ENCODE measurements at places on chromosomes 3 and 15.

DNA sequence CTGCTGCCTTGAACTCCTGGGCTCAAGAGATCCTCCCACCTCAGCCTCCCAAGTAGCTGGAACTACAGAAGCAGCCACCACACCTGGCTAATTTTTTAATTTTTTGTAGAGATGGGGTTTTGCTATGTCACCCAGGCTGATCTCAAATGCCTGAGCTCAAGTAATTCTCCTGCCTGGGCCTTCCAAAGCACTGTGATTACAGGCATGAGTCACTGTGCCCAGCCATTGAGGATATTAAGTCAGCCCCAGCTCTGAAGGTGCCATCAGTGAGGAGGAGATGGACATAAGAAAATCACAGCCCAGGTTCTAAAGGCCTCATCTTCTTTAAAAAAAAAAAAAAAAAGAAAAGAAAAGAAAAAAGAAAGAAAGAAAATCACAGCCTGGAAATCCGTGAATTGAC lies 26.6 kb upstream of the PSTPIP1 start:
- no peak for DNase-seq

- DNase-seq, result no peak
Measured at GRCh38 chr3:197456261-197457091, 99.3 kb downstream of the BDH1 start.

GRCh38 chr3:23052208-23052607 lies 150.9 kb upstream of the UBE2E2 start:
- no peak for DNase-seq

DNA sequence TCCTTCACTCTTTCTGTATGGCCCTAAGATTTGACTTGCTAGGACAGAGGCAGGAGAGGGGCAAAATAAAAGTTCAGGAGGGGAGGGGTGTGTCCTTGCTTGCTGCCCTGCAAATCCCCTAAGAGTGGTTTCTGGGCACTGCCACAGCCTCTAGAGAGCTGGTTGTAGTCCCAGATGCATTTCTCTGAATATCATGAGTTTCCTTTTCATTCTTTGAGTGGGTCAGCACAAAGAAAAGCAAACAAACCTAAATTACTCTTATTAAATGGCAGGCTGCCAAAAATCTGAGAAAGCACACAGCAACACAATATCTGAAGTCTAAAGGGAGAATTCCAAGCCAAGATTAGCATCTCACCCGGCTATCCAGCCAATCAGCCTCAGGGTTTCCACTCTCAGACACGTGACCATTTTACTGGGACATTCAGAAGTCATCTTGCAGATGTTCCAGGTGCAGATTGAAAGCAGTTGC lies 919.3 kb downstream of the TUSC7 start:
- no peak for DNase-seq

GRCh38 chr3:119296727-119297122 lies 2.5 kb downstream of the ARHGAP31 start:
- no peak for DNase-seq

DNA sequence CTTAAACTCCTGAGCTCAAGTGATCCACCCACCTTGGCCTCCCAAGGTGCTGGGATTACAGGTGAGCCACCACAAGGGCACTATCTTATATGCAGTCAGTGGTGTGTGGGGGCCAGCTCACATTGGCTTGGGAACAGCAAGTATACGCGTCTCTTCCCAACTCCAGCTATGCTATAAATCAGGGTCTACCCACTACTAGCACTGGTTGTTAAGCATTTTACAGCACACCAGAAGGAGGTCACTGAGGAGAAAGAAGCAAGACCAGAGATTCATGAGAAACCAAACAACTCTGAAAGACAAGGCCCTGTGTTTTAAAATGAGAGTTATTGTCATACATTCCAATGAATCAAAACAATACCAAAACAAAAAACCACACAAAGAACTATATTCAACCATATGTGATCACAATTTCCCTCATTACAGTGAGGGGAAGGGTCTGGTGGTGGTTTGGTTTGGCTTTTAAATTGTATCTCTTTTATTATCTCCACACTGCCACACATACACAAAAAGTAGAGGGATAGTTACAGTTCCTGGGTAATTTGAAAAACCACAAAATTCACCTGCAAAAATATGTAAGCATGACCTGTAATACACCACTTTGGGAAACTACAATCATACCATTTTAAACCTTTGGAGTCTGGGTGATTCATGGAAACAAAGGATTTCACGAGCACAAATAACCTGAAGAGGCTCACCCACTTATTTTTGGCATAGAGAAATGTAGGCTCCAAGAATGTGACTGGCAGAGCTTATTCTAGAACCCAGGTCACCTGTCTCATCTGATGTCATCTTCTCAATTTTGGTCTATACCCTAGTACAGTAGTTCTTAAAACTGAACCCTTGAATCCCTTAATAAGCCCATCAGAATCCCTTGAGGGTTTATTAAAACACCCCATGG lies 5.2 kb downstream of the MAGI1 start:
- DNase-seq, result no peak

DNA sequence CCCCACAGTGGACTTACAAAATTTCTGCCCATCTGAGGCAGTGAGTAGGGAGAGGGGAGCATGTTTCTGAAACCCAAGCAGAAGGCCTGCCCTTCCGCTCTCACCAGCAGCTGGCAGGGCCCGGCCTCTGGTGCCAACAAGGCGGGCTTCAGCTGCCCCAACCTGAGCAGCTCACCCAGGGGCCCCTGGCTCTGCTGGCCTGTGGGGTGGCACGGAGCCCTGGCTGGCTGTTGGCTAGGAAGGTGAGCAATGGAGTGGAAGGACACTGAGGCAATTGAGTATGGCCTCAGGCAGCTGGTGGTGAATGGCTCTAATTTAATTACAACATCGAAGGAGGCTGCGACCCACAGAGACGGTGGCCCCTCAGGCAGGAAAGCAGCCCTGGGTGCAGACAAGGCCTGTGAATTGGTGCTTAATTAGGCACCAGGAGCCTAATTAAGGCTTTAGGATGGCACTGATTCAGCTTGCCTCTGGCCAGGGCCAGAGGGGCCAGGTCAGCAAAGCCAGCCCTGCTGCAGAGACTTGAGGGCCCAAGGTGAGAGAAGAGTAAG lies 60.9 kb downstream of the ST8SIA2 start:
- DNase-seq, result no peak

GRCh38 chr15:48800811-48801455 lies 9.9 kb downstream of the CEP152 start:
- no peak for DNase-seq

DNA sequence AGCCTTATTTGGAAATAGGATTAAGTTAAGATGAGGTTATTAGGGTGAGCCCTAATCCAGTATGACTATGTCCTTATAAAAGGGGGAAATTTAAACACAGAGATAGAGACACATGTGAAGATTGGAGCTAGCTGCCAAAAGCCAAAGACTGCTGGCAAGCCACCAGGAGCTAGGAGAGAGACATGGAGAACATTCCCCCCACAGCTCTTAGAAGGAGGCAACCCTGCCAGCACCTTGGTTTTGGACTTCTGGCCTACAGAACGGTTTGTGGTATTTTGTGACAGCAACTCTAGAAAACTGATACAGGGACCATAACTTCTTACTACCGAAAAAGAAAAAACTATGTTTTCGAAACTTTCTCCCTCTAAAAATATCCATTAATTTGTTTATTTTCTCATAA lies 245.3 kb upstream of the RARB start:
- DNase-seq, result no peak

DNA sequence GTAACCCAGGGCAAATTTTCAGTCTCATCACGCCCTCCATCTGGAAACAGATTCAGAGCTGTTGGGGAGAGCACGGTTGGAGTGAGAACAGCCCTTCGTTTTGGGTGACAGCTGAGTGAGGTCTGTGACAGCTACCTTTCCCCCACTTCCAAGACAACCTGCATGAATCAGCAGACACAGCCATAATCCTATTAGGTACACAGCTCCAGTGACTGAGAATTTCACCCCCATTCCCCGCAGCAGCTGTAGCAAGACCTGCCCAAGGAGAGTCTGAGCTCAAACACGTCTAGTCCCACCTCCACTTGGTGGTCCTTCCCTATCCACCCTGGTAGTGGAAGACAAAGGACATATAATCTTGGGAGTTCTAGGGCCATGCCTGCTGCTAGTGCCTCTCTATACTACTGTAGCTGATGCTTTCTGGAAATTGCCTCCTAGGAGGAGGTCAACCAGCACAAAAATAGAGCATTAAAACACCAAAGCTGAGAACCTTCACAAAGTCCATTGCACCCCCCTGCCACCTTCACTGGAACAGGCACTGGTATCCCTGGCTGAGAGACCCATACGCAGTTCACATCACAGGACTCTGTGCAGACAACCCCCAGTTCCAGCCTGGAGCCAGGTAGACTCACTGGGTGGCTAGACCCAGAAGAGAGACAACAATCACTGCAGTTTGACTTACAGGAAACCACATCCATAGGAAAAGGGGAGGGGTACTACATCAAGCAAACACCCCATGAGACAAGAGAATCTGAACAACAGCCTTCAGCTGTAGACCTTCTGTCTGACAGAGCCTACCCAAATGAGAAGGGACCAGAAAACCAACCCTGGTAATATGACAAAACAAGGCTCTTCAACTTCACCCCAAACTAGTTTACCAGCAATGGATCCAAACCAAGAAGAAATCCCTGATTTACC lies 448.6 kb upstream of the CBLB start:
- no peak for DNase-seq

DNA sequence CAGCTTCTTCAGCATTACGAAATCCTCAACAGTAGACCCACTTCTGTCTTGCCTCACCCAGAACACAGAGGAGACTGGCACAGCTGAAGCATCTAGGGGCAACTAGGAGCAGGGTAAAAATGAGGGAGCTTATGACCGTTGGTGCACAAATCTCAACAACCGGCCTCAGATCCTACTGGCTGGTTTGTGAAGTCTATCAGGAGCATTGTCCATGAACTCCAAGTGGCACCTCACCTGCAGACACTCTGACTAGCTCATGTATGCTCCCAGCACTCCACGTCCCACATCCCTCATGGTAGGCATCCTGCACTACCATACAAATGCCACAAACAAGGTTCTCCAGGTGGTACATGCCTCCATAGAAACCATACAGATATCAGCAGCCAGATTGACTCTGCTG lies 163.1 kb downstream of the TLE3 start:
- DNase-seq, result no peak

DNA sequence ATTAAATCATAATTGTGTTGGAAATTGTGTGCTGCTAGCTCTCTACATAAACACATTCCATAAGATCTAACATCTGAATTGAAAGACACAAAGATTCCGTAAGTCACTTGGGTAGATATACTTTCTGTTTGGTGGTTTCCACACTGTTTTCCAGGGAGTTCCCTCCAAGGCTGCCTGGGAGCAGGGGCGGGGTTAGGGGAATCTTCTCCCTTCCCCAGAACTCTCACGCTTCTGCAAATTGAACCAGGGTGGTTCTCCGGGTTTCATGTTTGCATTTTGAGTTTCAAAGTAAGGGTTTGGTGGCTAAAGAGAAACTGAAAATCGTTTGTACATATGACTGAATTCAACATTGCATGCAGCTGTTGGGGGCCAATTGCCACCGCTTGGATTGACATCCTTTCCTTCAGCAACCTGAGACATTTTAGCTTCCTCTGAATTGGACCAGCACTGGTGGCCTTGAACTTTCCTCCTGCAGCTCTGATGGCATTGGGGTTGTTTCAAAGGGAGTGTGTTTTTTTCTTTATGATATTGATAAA lies 192.7 kb upstream of the FEZF2 start:
- no peak for DNase-seq

DNA sequence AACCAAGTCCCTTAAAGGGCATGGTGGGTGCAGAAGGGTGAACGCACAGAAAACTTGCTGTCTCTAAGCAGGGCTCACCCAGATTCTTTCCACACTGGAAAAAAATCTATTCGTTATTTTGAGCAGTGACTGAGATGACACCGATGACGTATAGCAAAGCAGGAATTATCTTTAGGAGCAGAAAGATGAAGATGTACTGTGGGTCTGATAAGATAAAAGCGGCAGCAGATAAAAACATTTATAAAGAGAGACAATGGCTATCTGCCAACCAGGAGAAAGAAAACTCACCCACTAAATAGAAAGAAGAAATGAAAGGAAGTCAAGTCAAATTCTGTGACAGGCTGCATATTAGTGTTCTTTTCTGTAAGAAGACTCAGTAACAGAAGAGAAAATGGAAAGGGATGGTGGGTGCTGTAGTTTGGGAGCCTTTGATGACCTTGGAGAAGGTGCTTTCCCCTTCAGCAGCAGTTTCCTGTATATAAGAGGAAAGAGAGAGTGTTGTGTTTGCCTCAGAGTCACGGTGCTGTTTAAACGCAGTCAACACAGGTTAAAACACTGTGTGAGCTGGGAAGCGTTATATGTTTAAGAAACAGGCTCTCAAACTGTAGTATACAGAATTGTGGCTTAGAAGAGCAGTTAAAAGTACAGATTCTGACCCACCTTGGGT lies 111.6 kb downstream of the AQP9 start:
- DNase-seq, result no peak

- no peak for DNase-seq
Measured at GRCh38 chr3:132625613-132626012, 28.5 kb downstream of the ACKR4 start.

GRCh38 chr3:155658671-155659261 lies 86.1 kb downstream of the PLCH1 start:
- DNase-seq, result no peak

GRCh38 chr3:146554151-146554760 lies 9.8 kb upstream of the PLSCR1 start:
- no peak for DNase-seq

GRCh38 chr3:99702953-99703943 lies 64.9 kb downstream of the COL8A1 start:
- DNase-seq, result no peak

GRCh38 chr3:8352475-8352874 lies 149.1 kb upstream of the LMCD1 start:
- DNase-seq, result no peak

- DNase-seq, result no peak
Measured at GRCh38 chr15:73139744-73140553, 87.7 kb downstream of the NEO1 start.

DNA sequence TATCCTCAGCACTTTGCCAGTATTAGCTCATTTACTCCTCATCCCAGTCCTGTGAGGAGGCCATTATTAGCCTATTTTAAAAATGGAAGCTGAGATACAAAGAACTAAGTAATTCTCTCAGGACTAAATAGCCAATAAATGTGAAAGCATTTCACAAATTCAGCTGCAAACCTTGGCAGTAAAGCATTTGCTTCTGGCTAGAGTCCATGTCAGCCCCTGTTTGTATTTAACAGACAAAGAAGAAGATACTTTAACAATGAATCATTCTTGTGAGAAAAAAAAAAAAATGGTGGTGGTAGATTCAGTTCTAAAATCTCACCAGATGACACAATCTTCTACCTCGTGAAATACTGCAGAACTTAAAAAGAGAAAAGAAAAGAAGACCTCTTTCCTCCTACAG lies 85.0 kb upstream of the CNTN6 start:
- DNase-seq, result no peak

DNA sequence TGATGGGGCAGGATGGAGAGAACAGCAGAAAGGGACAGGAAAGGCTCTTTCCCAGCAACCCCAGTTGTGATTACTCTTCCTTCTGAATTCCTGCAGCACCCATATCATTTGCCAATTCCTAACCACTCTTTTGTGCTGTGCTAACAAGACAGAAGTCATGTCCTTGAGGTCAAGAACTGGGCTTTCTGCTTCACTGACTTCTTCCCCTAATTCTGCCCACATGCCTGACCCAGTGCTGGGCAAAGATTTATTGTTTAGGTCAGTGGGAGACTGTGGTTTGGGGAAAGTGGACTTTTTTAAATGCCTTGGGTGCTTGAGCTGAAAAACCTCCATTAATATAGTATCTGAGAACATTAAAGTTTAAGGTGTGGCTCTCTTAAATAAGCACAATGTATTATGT lies 4.2 kb upstream of the EFCAB12 start:
- DNase-seq, result no peak
